Colonic mucosa (tissue), 4 donors: ENCODE measurements at places on chromosomes 11 and 22. TPM values are rescaled to one million over a fixed set of nuclear protein-coding genes. Genes with fewer than 3 reads are reported as not detected.

Gene APOBEC3G
- 2.1 TPM for total RNA-seq

Gene SCO2
- total RNA-seq, result 1.8 TPM

Gene RAPSN
- total RNA-seq, result not detected

Gene OR51E2
- 0.74 TPM for total RNA-seq

Gene OR4D5
- total RNA-seq, result 0.45 TPM

Gene SCN3B
- total RNA-seq, result 1.2 TPM

Gene OR2D2
- 0.40 TPM for total RNA-seq

Gene DCHS1
- 8.3 TPM for total RNA-seq

Gene B3GAT1
- not detected for total RNA-seq

Gene CTSW
- total RNA-seq, result 1.2 TPM

Gene CDC45
- 35.9 TPM for total RNA-seq

DNA sequence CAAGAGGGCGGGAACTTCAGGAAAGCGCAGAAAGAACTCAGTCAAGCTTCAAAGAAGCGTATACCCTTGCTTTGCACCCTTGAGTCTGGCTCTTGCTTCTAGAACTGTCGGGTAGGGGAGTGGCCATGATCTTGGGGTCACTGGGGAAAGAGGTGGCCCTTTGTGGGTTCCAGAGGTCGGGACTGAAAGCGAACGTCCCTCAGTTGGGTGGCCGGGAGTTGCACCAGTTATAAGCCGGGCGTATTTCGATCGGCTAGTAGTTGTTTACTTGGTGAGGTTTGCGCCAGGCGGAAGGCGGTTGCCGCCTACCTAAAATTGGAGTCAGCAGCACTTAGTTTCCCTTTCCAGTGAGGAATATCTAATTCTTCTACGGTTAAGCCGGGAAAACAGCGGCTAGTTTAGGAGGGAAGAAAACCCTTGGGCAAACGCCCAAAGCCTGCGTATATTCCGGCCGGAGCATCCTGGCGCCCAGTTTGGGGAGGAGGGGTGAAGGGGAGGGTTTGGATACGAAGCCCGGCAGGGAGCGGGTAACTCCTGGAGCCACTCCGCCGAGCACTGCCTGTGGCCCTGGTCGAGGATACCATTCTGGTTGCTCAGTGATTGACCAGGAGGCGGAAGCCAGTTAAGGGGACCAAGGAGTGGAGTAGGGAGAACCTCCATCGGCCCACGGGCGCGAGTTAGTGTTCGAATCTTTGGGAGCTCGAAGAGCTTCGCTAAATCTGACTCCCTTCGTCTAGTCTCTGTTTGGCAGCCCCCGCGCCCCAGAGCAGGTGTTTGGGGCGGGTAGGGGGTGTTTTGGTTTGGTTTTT is 807 bp upstream of the WT1 start:
- no peak for DNase-seq

- DNase-seq, result no peak
Observed at GRCh38 chr11:61957021-61957770, 7.0 kb downstream of the BEST1 start.

- no peak for DNase-seq
Observed at GRCh38 chr11:77442394-77443053, 31.4 kb downstream of the PAK1 start.

DNA sequence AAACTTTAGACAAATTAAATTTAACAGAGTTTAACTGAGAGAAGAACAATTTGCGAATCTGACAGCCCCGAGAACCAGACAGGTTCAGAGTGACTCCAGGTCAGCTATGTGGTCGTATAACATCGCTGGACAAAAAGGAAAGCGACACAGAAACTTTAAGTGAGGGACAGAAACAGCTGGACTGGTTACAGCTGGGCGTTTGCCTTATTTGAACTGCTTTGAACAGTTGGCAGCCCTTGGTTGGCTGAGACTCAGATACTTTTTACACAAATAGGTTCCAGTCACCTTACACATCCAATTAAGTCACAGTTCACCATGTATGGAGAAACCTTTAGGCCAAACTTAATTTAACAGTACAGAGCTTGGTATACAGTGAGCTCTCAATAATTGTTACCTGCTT is 436.9 kb downstream of the GUCY1A2 start:
- DNase-seq, result no peak

- DNase-seq, result no peak
Observed at GRCh38 chr11:8056810-8057463, 24.1 kb upstream of the TUB start.

DNA sequence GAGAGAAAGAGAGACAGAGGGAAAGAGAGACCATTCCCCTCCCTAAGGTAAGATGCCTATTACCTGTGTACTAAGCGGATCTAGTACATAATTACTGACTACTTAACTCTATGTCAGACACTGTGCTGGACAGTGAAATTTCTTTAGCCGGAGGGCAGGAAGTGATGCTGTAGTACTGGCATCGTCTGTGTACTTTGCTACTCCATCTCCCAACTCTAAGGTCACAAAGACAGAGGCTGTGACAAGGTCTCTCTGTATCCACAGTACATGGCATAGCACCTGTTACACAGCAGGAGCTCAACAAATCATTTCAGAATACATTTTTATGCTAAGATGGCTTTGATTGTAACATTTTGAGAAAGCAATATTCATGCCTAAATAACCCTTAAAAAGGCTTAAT is 9.0 kb downstream of the BLID start:
- no peak for DNase-seq

DNA sequence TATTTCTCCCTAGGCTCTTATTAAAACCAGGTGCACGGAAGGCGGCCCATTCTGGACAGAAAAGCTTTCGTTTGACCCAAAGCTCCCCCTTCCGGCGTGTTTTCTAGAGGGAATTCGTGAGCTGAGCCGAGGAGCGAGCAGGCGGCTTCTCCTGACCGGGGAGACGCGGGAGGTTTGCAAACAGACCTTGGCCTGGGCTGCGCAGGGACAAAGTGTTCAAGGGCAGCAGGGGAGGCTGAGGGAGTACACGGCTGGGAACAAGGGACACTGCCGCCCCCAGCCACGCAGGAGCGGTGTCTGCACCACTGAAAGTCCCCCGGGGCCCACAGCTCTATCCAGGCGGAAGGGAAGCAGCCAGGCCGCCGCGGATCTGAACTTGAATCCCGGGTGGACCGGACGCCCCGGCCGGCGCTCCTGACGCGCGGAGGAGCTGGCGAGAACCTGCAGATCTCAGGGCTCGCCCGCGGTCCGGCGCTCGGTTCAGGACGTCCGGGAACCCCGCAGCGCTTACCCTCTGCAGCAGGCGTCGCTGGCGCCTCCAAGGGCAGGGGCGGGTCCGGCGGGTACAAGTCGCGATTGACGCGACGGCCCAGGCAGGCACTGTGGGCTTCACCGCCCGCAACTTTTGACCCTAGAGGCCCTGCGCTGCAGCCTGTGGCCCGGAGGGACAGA is 101.9 kb downstream of the WT1 start:
- peak; percentile 77 for DNase-seq

GRCh38 chr22:50030297-50031188 is 18.0 kb upstream of the IL17REL start:
- DNase-seq, result peak; percentile 71

DNA sequence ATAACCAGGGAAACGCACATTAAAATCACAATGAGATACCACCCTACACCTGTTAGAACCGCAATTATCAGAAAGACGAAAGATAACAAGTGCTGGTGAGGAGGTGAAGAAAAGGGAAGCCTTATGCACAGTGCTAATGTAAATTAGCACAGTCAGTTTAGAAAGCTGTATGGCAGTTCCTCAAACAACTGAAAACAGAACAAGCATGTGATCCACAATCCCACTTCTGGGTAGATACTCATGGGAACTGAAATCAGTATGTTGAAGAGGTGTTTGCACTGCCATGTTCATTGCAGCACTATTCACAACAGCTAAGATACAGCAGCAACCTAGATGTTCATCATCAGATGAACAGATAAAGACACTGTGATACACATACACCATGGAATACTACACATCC is 75.0 kb upstream of the CCND1 start:
- no peak for DNase-seq

- no peak for DNase-seq
Observed at GRCh38 chr11:59957094-59957493, 6.7 kb upstream of the OOSP4A start.

GRCh38 chr22:50482107-50483074 is 1.0 kb downstream of the ADM2 start:
- DNase-seq, result no peak

GRCh38 chr11:131495423-131495822 is 125.0 kb downstream of the NTM start:
- DNase-seq, result peak; percentile 22

- no peak for DNase-seq
Observed at GRCh38 chr11:69588270-69588669, 52.7 kb upstream of the CCND1 start.

- peak; percentile 13 for DNase-seq
Observed at GRCh38 chr11:69241075-69241740, 52.7 kb upstream of the MYEOV start.

DNA sequence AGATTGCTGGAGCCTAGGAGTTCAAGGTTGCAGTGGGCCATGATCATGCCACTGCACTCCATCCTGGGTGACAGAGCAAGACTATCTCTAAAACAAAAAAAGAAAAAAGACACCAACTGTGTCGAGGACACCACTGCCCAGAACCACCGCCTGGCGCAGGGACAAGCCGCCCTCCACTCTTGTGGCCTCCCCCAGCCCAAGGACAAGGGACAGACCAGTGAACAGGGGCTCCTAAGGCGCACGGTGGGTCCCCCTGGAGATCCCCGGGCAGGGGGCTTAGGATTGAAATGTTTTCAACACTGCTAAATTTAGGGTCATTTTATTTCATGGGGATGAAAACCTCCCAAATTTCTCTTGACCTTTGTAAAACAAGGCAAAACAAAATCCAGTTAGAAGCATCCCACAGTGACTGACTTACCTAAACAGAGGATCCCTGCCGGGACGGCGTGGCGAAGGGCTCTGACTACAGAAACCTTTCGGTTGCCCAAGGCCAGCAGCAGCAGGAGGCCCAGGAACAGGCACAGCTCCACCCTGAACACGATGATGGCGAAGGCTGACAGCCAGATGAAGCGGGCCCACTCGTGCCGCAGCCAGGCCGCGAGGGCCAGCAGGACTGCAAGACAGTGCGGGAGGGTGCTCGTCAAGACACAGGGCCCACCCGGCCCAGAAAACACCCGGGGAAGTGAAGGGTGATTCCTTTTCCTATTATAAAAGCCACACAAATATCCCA is 8.6 kb downstream of the ALG12 start:
- no peak for DNase-seq

GRCh38 chr11:62603776-62604299 is 2.2 kb upstream of the MTA2 start:
- no peak for DNase-seq

GRCh38 chr11:117828611-117829368 is 4.2 kb upstream of the FXYD2 start:
- DNase-seq, result peak; percentile 35

- DNase-seq, result no peak
Observed at GRCh38 chr11:94545264-94546161, 1.8 kb downstream of the FUT4 start.

DNA sequence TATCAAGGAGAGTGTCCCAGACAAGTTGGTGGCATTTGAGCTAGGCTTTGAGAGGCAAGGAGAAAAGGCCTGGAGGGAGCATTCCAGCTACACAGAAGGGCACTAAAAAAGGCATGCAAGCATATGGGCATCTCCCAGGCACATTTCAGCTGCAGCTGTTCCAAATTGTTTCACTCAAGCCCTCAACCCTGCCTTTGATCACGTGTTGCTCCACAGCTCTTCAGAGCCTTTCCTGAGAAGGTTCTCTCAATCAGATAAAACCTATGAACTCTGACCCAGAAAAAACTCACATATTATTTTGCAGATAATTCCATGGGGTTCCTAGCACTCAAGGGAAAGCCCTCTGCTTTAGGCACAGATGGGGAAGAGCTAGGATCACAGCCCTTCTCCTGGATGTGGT is 24.4 kb upstream of the HSPA8 start:
- DNase-seq, result no peak

DNA sequence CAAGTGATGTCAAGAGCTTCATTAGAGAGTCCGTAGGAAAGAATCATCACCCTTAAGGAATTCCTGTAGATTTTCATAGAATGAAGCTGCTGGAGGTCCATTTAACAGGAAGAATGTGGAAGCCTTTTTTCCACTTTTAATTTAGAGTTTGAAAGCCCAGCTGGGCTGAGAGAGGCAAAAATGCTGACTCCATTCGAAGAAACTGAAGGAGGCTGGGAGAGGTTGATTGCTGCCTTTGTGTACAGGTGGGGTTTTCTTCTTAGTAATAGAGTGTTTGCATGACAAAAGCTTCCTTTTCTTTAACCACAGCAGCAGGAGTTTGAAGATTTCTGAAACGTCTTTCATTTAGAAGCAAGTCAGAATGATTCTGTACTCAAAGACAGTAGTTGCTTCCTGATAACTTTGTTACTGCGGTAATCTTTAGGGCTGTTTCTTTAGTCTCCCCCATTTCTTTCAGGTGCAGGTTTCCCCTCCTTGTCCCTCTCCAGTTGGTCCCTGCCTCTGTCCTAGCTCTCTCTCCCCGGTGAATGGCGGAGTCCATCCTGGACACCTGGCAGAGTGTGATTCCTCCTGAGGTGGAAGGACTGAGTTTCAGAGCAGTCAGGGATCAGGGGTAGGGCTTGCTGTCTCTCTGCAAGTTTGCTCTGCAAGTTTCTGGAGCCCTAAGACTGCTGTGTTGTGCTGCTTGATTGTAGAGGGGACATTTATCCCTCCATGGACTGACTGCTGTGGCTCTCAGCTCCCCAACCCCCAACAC is 166.2 kb downstream of the LDLRAD3 start:
- no peak for DNase-seq

GRCh38 chr22:40397396-40397795 is 27.0 kb downstream of the SGSM3 start:
- DNase-seq, result no peak

DNA sequence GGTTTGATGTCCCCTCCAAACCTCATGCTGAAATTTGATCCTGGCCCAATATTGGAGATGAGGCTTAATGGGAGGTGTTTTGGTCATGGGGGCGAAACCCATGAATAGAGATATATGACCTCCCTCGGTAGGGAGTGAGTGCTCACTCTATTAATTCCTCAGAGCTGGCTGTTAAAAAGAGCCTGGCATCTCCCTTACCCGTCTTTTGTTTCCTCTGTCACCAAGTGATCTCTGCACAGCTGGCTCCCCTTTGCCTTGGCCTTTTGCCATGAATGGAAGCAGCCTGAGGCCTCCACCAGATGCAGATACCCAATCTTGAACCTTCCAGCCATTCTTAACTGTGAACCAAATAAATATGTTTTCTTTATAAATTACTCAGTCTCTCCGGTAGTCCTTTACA is 4.5 kb upstream of the CCDC81 start:
- DNase-seq, result no peak

DNA sequence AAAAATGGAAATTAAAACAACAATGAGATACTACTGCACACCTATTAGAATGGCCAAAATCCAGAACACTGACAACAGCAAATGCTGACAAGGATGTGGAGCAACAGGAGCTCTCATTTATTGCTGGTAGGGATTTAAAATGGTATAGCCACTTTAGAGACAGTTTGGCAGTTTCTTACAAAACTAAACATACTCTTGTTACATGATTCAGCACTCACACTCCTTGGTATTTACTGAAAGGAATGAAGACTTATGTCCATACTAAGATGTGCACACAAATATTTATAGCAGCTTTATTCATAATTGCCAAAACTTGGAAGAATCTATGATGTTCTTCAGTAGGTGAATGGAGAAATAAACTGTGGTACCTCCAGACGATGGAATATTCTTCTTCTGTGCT is 40.8 kb downstream of the PGM2L1 start:
- no peak for DNase-seq
